ENCODE measurements at places on chromosomes 7 and 10.

DNA sequence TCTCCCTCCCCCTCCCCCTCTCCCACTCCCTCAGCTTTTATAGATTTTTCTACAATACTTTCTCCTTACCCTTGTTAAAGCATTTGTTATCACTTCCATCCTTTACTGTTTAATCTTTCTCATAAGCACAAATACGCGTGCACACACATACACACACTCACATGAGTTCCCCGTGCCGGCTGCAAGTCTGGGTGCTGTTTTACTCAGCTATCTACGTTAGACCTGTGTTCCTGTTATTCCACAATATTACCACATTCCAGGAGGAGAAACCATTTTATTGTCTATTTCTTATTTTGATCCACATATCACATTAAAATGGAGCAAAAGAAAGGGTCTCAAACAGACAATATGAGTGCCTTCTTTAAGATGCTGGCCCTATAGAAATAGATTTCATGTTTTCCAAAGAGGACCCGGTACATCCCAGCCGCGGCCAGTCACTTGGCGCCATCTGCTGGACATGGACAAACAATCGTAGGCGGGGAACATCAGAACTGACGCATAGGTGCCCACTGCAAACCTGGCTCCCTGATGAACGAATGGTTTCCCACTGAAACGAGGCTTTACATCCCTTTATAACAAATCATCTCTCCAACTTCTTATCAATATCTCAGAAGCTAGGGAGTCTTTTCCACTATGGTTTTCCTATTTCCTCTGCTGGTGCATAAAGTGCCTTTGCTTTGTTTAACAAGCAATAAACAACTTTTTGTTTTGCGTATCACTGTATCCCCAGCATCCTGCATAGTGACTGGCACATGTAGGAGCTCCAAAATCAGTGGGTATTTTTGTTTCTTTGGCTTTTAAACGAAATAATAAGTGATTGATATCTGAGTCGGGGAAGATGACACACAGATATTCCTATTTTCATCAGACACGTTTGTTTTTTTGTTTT is 25.2 kb upstream of the OPTN start:
- peak; percentile 58 for DNase-seq

GRCh38 chr7:17983221-17984062 is 43.1 kb upstream of the SNX13 start:
- DNase-seq = no peak

GRCh38 chr7:128211626-128212025 is 29.5 kb upstream of the LEP start:
- no peak for DNase-seq

DNA sequence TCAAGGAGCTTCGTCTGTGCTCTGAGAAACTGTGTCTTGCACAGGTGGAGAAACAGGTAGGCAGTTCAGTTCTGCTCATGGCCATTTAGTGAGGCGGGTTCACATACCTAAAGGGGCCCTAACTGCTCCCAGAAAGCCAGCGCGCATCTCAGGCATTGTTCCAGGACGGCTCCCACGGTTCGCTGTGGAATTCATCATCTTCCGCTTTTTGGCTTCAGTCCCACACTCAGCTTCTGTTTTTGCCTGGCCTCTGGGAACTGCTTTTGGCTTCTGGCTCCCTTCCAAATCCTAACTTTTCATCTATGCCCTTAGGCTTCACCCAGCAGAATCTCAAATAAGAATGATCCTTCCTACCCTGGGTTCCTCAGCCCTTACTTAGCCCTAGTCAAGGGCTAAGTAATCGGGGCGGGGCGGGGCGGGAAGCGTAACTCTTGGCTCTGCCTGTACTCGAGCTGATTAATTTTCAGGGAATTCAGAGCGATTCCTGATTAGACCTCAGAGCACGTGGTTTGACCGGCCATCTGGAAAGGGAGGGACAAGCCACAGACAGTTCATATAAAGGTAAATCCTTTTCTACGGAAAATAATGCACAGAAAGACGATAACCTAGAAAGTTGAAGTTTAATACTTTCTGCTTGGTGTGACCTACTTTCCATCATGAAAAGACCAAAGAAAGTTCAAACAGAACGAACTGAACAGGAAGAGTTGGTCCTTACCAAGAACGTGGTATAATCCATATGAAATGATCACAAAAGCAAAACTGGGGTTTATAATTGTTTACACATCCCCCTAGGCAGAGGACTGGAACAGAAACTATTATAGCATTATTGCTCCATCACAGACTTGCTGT is 105.7 kb downstream of the ST8SIA6 start:
- DNase-seq = peak; percentile 57

GRCh38 chr10:109887776-109888175 is 35.5 kb downstream of the XPNPEP1 start:
- no peak for DNase-seq

- no peak for DNase-seq
Observed at GRCh38 chr7:43640679-43641078, 57.8 kb downstream of the STK17A start.

DNA sequence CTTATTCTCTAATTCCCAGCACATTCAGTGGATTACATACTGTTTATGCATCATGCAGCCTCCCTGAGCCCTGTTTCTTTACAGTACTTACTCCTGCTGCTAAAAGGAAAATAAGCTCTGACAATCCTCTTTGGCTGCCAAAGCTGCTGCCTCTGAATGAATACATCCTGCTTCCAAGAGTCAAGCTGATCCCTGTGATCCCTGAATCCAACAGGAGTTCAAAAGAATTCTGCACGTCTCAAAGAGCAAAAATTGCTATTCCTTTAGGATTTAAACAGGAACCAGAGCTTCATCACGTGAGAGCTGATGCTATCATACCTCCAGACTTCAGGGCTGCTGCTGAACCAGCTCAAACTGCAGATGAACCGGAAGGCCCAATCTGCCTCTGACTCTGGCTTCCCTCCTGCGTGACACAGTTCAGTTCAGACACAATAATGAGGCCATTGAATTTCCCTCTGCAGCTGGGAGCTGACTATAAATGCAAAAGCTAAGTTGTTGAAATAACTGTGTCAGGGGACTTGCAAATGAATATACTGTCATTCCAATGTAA is 851.0 kb upstream of the PHF14 start:
- no peak for DNase-seq

GRCh38 chr7:52161483-52161882 is 844.9 kb upstream of the COBL start:
- no peak for DNase-seq

GRCh38 chr7:105760551-105761447 is 115.6 kb downstream of the ATXN7L1 start:
- DNase-seq = peak; percentile 44

DNA sequence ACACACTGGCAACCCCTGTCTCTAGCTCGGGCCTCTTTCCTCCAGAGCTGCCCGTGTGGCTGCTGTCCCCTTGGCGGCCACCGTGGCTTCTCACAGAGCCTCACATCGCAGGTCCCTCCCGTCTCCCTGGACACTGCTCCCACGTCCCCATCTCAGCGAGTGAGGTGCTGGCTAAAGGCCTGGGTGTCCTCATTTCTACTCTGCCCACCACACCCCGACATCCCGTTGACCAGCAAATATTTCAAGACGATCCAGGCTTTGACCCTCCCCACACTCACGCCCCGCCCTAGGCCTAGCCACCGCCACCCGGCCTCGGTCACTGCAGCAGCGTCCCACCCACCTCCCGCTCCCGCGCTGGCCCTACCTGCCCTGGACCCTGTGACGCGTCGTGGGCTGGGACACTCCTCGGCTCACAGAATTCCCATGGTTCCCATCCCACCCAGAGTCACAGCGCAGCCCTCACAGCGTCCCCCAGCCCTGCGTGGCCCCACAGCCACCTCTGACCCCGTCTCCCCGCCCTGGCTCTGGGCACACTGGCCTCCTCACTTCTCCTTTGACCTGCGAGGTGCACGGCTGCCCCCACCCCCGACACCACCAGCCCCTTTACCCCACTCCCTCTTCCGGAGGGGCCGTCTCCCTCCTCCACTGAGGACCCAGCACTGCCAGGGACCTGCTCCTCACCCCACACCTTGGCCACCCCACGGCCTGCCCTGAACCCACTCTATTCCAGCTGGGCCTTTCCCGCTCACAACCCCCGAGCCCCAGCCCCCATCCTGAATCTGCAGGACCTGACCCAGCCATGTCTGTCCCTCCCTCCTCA is 6.9 kb downstream of the ADAP1 start:
- no peak for DNase-seq

GRCh38 chr10:112739592-112740353 is 210.3 kb upstream of the TCF7L2 start:
- no peak for DNase-seq

DNA sequence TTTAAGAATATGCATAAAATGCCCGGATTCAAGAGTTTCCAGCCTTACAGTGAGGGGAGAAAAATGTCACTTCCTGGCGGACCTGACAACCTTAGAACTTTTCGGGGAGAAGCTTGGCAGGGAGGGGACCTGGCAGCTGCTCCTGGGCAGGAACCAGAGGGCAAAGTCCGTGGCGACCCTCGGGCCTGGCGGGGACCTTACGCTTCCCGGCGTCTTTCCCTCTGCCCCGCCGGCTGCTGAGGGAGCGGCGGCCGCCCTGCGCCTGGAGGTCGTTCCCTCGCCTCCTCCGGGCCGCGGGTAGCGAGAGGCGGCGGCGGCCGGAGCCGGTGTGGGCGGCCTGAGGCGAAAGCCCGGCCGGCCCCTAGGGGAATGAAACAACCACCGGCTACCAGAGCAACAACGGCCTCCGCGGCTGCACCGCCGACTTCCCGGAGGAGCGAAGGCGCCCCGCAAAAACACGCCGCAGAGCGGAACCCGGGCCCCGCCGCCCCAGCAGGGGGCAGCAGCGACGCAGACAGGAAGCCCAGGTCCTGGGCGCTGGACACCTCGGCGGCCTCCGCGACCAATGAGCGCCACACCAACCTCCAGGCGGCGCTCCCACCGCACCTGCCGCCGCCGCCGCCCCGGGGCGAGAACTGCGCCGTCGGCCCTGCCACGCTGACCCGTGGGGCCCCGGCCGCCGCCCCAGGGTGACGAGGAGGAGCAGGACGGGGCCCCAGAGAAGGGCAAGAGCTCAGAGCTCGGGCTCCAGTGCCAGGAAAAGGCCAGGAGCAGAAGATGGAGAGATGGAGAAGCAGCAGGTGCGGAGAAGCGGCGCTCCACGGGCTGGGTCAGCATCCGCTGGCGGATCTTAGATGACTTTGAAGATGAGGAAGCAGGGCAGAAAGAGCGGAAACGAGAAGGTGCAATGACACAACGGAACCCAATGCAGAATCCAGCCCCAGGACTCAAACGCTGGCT is 10.5 kb upstream of the ACSM6 start:
- peak; percentile 87 for DNase-seq

- DNase-seq = no peak
Observed at GRCh38 chr10:90583416-90583815, 274.4 kb downstream of the HTR7 start.

- no peak for DNase-seq
Observed at GRCh38 chr7:116052006-116052405, 21.4 kb upstream of the TFEC start.

DNA sequence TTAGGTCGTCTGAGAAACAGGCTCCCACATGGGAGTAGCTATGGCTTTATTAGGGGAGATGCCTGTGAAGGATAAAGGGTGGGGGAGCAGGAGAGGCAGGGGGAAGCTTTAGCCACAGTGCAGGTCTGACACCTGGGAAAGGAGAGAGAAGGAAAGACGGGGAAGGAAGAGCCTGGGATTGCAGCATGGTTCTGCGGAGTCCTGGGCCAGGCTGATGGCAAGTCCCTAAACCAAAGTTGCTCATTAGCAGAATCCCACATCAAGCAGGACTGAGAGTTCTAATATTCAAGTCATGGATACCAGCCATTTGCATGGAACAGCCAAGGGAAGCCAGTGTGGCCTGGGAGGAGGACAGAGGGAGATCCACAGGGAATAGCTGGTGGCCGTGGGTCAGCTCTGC is 414.8 kb downstream of the RPS24 start:
- DNase-seq = no peak

DNA sequence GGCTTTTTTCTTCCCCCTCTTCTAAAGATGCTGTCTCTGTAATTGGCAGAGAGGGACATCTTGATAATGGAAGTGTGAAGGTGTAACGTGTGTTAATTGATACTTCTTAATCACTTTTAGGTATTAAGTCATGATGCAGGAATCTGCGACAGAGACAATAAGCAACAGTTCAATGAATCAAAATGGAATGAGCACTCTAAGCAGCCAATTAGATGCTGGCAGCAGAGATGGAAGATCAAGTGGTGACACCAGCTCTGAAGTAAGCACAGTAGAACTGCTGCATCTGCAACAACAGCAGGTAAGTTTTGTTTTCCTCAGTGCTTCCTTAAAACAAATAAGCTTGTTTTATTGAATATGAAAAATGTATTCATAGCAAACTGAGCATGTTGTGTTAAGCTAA is 11.8 kb downstream of the FOXP2 start:
- no peak for DNase-seq

GRCh38 chr7:40009301-40009700 is 59.2 kb downstream of the CDK13 start:
- no peak for DNase-seq

DNA sequence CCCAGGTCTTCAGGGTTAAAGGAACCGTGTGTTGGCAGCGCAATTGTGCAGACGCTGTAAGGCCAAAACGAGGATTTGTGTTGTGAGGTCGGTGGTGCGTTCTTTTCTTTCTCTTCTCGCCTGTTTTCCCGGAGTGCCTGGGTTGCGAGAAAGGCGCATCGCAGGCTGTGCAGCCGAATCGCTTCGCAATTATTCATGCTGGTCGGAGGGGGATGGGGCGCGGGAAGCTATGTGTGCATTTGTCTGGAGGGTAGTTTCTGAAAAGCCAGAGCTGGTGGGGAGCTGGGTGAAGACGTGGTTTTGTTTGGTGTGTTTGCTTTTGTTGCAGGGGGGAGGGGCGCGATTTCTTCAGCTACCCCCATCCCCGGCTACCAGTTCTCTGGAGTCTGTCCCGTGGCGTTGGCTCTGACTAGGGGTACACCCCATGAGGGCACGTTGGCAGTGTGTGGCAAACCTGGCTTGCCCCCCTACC is 2.1 kb downstream of the MXI1 start:
- peak; percentile 72 for DNase-seq

DNA sequence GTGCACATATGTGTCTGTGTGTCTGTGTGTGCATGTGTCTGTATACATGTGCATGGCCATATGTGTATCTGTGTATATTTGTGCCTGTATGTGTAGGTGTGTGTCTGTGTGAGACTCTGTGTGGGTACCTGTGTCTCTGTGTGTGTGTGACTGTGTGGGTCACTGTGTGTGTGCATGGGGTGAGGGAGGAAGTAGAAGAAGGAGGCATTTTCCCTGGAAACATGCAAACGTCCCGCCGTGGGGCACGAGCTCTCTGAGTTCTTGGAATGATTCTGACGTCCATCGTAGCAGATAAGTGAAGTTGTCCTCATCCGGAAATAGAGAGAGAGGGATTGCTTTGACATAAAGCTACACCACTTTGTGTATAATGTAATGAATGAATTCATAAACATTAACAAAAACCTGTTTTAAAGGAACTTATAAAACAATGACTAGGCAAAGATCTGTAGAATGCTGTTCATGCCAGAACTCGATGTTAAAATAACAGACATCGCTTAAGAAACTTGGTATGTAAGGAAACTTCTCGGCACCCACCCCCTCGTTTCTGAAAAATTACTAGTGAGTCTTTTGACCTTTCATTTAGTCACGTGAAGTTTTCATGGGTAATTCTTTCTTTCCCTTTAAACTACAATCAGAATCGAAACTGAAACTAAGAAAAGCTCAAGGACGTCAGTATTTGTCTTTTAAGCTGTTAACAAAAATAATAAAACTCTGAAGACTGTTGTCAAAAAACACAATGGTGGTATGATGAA is 43.6 kb upstream of the KLF6 start:
- DNase-seq = peak; percentile 39
